ENCODE measurements at places on chromosomes 7 and 10.

DNA sequence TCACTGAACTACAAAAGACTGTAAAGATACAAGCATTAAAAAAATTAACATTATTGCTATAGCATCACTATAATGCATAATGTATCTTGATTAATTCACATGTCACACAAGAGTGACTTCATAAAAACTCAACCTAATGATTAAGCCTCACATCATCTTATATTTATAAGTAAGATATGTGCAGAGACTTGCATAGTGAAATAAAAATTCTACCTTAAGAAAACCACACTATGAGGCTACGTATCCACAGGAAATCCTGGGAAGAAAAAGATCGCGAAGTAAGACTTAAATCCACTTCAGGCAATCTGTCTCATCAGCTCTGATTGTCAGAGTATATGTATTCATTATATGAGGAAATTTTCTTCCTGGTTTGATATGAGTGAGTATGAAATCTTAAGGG is 160.0 kb downstream of the SLC25A13 start:
- DNase-seq = no peak

DNA sequence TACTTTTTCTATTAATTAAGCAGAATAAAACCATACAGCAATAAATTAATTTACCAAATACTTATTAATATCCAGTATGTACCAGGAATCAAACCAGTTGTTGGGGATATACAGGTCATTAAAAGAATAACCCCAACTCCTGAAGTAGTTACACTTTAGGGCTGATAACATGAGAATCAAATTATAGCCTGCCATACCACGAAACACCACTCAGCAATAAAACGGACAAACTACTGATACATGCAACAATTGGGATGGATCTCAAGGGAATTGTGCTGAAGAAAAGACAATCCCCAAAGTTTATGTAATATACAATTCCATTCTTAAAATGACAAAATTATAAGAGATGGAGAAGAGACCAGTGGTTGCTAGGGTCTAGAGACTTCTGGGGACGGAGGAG is 22.7 kb downstream of the MCMBP start:
- DNase-seq = no peak

DNA sequence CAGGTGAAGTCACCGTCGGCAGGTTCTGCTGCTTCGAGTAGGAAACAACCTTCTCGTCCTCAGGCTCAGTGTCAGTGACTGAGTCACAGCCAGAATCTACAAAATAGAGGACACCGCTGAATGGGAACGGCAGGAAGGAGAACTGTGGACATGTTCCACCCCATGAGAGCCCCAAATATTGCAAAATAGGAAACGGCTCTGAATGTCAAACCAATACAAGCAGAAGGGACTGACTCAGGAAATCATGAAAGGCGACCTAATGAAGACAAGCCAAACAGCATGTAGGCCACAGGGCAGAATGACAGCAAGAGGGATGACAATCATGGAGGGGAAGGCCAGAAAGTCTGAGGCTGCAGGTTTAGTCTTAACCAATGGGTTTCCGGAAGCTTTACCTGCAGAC is 63.5 kb downstream of the PIK3AP1 start:
- no peak for DNase-seq

DNA sequence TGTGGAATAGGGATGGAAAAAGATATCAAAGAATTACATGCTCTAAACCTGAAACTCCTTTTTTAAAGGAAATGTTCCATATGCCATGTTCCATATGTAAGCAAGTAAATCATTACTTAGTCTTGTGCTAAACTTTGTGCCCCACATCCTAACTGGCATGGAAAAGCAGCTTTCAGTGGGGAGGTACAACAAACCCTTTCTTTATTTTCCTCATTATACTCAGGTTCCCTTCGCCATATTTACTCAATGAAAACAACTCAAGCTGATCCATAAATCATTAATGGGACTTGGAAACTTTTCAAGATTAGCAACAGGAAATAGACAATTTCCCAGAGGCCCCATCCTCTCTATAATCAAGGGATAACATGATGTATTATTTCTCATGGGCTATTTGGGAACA is 56.0 kb downstream of the GSAP start:
- no peak for DNase-seq

- no peak for DNase-seq
Measured at GRCh38 chr7:81029511-81029910, 110.7 kb upstream of the SEMA3C start.

- peak; percentile 9 for DNase-seq
Measured at GRCh38 chr7:96663457-96663856, 46.2 kb downstream of the SEM1 start.

- DNase-seq = no peak
Measured at GRCh38 chr7:156614434-156615264, 25.9 kb upstream of the RNF32 start.

DNA sequence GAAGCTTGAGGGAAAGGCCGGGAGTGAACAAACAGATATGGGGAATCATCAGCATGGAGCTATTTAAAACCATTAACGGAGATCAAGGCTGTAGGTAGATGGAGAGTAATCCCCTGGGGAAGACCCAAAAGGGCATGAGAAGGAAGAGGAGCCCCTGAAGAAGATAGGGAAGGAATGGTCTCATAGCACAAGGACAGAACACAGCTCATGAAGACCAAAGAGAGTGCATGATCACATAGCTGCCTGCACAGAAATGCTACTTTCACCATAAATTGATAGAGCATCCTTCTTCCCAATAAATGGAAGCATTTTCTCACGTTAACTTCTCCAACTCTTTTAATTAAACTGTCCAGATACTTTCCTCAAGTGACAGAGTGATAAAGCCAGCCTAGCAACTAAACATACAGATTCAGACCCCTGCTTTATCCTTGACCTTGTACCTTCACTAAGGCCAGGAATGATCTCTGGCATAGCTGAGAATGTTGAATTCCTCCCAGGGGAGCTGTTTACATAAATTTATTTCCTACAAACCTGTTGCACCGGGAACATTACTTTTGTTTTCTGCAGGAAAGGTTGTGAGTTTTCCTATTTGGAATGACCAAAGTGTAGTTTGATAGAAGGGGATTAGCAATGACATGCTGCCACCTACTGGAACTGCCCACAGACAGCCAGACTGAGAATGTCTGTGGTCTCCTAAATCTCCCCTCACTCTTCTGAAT is 110.8 kb upstream of the LRGUK start:
- DNase-seq = no peak

- no peak for DNase-seq
Measured at GRCh38 chr10:125868372-125868975, 12.6 kb downstream of the DHX32 start.

DNA sequence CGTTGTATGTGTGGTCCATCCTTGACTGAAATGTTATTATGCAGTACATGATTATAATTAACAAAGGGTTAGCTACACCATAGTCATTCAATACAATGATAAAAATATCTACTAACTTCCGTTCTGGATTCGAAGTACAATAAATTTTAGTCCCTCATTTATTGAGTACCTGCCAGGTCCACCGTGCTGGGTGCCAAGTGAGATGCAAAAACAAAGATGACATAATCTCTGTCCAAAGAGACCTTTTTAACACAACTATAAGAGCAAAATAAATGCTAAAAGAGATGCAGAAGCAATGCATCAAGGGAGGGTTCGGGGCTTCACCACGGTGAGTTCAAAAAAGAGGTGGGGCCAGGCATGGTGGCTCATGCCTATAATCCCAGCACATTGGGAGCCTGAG is 33.1 kb downstream of the LAMB1 start:
- DNase-seq = no peak

DNA sequence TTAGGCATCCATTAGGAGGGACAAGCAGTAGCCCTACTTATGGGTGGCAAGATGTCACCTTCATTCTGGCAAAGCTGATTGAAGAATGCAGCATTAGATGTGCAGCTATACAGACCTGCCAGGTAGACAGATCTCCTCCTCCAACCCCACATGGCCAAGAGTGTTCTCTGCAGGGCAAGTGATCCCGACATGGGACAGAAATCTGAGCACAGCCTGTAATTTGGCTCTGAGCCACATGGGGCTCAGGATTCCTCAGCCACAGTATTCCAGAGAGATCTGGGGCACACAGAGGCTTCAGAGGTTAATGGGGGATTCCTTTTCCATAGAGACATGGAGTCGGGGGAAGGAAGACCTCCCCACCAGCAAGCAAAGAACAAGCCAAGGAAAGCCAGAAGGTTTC is 58.7 kb upstream of the GDF10 start:
- no peak for DNase-seq

GRCh38 chr7:17680026-17680425 is 260.3 kb downstream of the SNX13 start:
- DNase-seq = no peak

DNA sequence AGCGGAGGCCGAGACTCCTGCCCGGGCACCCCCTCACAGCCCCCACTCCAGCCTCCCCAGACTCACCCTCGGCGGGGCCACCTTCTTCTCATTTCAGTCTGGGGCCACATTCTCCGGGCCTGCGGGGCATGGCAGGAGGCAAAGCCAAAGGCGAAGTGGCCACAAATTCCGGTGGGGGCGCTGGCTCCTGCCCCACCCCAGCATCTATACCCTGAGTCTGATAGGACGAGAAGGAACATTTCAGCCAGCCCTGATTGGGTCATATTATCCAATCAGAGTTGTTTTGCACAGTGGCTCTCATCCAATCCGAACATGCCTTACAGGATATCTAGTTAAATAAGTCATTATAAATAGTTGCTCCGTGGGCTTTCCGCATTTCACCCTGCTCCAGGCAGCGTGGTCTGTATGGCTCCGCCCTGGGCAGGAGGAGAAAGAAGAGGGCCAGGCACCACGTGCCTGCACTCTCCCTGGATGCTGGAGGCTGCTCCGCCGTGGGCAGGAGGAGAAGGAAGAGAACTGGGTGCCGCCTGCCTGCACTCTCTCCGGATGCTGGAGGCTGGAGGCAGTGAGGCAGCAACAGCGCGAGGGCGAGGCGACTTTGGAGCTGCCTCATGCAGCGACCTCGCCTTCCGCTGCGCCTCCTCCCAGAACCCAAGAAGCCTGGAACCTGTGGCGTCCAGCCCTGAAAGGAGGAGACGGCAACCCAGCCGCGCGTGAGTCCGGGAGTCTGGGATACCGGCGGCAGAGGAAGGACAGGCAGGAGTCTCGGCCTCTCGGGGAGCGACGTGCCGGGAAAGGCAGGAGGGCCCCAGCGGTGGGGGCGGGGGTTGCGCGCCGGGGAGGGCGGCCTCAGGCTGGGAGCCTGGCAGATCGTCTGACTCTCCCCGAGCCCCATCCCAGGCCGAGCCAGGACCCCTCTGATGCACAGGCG is 162.9 kb downstream of the ZNF33B start:
- no peak for DNase-seq

DNA sequence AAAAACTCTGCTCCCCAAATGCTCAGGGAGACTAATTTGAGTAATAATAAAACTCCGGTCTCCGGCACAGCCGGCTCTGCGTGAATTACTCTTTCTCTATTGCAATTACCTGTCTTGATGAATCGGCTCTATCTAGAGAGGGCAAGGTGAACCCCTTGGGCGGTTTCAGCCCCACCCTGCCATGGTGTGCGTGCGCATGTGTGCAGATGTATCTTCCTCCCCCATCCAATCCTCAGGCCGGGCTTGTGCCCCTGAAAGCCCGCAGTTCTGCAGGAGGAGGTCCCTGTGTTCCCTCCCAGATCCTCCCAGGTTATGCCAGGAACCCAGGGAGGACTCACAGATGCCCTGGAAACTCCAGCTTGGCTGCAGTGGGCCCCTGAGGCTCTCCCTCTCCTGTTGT is 48.3 kb upstream of the MYL10 start:
- no peak for DNase-seq

DNA sequence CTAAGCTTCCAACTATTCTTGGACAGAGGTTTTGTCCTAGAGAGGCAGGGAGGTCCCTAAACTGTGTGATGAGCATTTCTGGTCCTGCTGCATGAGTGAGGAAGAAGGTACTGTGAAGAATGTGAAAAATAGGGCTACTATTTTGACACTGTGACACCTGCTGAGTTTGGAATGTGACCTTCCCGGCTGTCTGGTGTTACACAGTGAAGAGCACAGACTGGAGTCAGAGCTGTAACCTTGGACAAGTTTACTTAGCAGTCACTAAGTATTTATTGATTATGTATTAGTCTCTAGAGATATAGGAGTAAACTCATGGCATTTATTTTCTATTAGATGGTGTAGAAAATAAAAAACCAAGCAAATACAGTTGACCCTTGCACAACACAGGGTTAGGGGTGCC is 12.3 kb downstream of the GOLGA7B start:
- DNase-seq = no peak

- no peak for DNase-seq
Measured at GRCh38 chr7:132353936-132354335, 222.3 kb downstream of the PLXNA4 start.

Measured in GM06990 (cell line).